ENCODE measurements at places on chromosomes 3 and 15.
A peak's percentile ranks its signal among the peaks of the same experiment; 100 is the strongest.

- no peak for DNase-seq
Measured at GRCh38 chr3:123536153-123536895, 48.5 kb downstream of the HACD2 start.

DNA sequence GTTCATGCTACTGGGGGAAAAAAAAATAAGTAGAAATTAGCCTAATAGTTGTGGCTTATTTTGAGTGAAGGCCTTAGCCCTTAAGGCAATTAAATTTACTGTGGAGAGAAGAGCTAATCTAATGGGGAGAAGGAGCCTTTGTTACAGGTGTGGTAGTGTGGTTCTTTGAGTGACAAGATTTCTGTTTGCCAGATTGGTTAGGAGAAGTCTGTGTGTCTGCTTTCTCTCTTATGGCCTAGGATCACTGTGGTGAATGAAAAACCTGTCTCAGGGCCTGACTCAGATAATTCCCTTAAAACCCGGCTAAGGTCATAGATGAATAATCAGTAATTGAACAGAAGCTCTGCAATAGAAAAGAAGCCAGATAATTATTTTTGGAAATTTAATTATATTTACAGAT lies 27.0 kb downstream of the OPA1 start:
- no peak for DNase-seq

GRCh38 chr3:141738891-141739363 lies 829 bp downstream of the RNF7 start:
- DNase-seq: peak; percentile 72

GRCh38 chr3:15979495-15979894 lies 181.7 kb upstream of the ANKRD28 start:
- no peak for DNase-seq

DNA sequence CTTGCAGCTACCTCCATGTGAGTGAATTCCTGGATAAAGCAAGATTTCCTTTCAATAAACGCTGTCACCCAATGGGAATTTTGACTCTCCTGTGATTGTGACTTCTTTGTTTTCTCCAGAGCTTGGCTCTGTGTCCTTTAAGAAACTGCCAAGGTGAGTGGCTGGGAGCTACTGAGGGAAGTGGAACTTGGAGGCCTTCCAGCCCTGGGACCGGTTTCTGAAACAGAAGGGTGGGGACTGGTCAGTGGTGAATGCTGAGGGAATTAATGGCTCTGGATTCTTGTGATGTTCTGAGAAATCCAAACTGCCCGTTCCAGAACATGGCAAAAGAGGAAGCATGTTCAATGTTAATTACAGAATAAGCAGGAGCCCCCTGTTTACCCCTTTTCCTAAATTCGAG lies 41.1 kb upstream of the MYZAP start:
- DNase-seq: peak; percentile 91

- no peak for DNase-seq
Measured at GRCh38 chr3:50258029-50258680, 10.8 kb upstream of the SEMA3B start.

- DNase-seq: no peak
Measured at GRCh38 chr3:159757341-159758060, 231.1 kb upstream of the IL12A start.

- DNase-seq: peak; percentile 84
Measured at GRCh38 chr3:48661501-48662144, 1.1 kb downstream of the CELSR3 start.

DNA sequence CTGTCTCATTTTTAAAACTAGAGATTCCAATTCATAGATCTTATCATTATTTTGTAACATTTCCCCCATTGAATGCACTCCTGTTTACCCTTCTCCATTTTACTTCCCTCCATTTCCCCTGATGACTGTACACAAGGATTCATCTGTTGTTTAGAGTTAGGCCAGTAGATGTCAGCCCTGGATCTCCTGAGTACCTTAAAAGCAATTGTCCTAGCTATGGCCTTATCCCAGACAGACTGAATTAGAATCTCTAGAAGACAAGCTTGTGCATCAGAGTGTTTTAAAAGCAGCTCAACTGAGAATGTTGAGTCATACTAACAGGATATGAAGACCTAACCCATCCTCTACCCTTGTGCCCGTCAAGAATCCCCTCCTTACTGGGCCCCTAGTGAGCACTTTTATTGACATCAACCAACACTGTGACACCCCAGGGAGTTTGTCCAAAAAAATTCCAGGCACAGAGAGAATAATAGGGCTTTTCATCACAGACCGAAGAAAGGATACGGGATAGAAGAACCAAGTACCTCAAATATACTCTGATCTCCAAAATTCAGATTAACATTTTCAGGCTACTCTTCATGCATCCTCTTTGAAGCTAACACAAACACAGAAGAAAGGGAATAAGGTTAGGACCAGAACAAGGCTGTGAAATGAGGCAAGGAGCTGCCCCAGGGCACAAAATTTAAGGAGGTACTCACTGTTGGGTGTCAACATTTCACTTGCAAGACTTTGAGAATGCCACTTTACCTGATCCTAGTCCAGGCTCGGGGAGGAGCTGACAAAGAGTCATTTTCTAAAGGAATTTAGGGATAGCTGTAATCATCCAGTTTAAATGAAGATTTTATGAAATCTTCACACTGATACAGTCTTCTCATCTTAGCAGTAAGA lies 17.1 kb downstream of the ZBED2 start:
- peak; percentile 53 for DNase-seq

- DNase-seq: no peak
Measured at GRCh38 chr3:176293276-176293675, 904.0 kb downstream of the TBL1XR1 start.

Measured in stomach (tissue), 19 donors.